ENCODE measurements at places on chromosomes 1 and 21. TPM values are rescaled to one million over a fixed set of nuclear protein-coding genes. Genes with fewer than 3 reads are reported as not detected.

C1orf94 gene
- 0.15 TPM for total RNA-seq

RAD54L gene
- 38.6 TPM for total RNA-seq

RASSF5 gene
- total RNA-seq = 0.26 TPM

GBP4 gene
- total RNA-seq = 0.63 TPM

PDE4B gene
- total RNA-seq = 20.5 TPM

RAVER2 gene
- 21.8 TPM for total RNA-seq

LHX8 gene
- not detected for total RNA-seq

DMBX1 gene
- 16.6 TPM for total RNA-seq

LENEP gene
- not detected for total RNA-seq

MR1 gene
- 0.27 TPM for total RNA-seq

VSIG8 gene
- not detected for total RNA-seq

IGSF9 gene
- 8.5 TPM for total RNA-seq

FCER1G gene
- 0.61 TPM for total RNA-seq

AK5 gene
- 2.8 TPM for total RNA-seq

RYR2 gene
- 2.4 TPM for total RNA-seq

HRNR gene
- not detected for total RNA-seq

AZIN2 gene
- total RNA-seq = 1.7 TPM

MEX3A gene
- 88.0 TPM for total RNA-seq

HAO2 gene
- not detected for total RNA-seq

OLFML3 gene
- 1.9 TPM for total RNA-seq

FLG2 gene
- not detected for total RNA-seq

CR2 gene
- 0.52 TPM for total RNA-seq

RIPK4 gene
- total RNA-seq = 56.3 TPM

LCE3D gene
- not detected for total RNA-seq

TRAF3IP3 gene
- not detected for total RNA-seq

All from endodermal cell (in vitro differentiated cells).